Fibroblast of lung (primary cell): ENCODE measurements at places on chromosomes 7 and 10.
A peak's percentile ranks its signal among the peaks of the same experiment; 100 is the strongest.

- peaks cover 4% of the 10 kb centered on the region for H3K4me1 ChIP-seq
- no peak overlapping the region for H3K27ac ChIP-seq
- no peak for DNase-seq
- no peaks in the 10 kb centered on the region for H3K27me3 ChIP-seq
Measured at GRCh38 chr10:77311186-77311585, 326.4 kb downstream of the KCNMA1 start.

DNA sequence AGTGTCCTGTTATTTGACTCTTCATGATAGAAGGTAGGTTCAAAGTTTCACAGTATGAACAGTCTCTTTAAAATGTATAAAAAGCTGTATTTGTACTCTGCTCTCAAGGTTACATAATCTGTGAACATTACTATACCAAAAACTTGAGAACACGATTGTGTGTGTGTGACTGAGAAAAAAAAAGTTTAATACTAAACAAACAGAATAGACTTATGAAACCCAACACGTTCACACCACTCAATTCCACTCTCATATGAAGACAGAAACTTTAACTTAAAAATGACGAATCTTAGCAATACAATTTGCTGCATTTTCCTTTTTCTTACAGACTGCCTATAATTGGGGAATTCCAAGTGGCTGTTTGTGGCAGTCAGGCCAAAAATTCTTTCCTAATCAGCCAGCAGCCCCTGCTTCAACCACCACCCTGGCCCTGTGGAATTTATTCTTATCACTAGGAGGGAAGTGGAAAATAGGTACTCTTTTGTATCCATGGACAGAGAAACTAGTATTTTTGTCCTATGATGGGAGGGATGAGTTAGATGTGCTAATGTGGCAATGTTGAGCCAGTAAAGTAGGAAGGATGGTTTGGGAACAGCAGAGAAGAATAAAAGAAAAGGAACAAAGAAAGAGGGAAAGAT is 42.8 kb downstream of the MINDY3 start:
- H3K36me3 ChIP-seq = no peaks in the 10 kb centered on the region
- peak; percentile 57 for DNase-seq
- no peak overlapping the region for H3K4me3 ChIP-seq
- no peaks in the 10 kb centered on the region for H3K4me1 ChIP-seq

DNA sequence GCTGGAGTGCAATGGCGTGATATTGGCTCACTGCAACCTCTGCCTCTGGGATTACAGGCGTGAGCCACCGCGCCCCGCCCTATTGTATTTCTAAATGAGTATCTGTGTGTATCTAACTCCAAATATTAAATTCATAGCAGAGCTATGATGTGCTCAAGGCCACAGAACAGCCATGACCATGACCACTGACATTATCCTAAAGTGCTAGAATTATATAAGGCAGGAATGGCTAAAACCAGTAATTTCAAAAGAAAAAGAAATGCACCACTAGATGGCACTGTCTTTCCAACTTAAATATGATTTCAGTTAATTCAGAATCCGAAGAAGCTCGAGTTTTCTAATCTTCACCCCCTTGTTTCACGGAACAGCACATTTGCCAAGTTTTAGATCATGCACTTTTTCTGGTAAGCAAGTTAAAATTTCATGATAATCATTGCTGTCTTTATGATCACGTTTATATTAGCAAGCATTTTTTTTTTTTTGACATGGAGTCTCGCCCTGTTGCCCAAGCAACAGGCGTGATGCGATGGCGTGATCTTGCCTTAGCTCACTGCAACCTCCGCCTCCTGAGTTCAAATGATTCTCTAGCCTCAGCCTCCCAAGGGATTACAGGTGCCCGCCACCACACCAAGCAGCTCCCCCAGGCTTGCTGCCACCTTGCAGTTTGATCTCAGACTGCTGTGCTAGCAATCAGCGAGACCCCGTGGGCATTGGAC is 65.3 kb downstream of the OR13A1 start:
- H3K4me1 ChIP-seq = no peaks in the 10 kb centered on the region
- no peak overlapping the region for H3K27ac ChIP-seq
- H3K4me3 ChIP-seq = no peak overlapping the region
- no peaks in the 10 kb centered on the region for H3K36me3 ChIP-seq
- peaks cover 3% of the 10 kb centered on the region for H3K27me3 ChIP-seq

DNA sequence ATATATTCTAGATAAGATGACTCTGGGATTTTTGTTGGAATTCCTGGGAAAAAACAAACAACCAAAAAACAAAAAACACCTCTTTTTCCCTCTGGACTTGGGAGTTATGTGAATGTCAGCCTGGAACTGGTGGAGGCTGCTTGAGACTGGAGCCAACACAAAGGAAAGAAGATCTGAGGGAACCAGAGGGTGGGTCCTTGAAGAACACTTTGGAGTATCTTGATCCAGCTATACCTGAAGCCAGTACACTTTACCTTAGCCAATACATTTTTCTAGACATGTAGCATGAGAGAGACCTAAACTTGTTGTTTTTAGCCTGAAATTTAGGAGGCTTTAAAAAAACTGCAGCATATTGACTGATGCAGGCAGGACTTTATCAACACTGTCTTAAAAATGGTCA is 5.9 kb upstream of the LAMB1 start:
- H3K27me3 ChIP-seq = no peaks in the 10 kb centered on the region
- H3K4me1 ChIP-seq = peaks cover 2% of the 10 kb centered on the region
- DNase-seq = no peak
- no peak overlapping the region for H3K27ac ChIP-seq

GRCh38 chr7:55110993-55111361 is 92.2 kb downstream of the EGFR start:
- H3K36me3 ChIP-seq = peaks cover 1% of the 10 kb centered on the region
- no peak overlapping the region for H3K4me3 ChIP-seq
- peak overlapping the region; percentile 39 for H3K27ac ChIP-seq
- peaks cover 22% of the 10 kb centered on the region for H3K4me1 ChIP-seq
- DNase-seq = peak; percentile 93
- H3K27me3 ChIP-seq = no peaks in the 10 kb centered on the region
